Motor neuron (in vitro differentiated cells): ENCODE measurements at places on chromosomes 16 and 17. TPM values are rescaled to one million over a fixed set of nuclear protein-coding genes. Genes with fewer than 3 reads are reported as not detected.

GRCh38 chr17:64384253-64385186 is 6.1 kb downstream of the PECAM1 start:
- ATAC-seq = no peak

Gene TMEM114
- total RNA-seq = not detected in 2 replicates

DNA sequence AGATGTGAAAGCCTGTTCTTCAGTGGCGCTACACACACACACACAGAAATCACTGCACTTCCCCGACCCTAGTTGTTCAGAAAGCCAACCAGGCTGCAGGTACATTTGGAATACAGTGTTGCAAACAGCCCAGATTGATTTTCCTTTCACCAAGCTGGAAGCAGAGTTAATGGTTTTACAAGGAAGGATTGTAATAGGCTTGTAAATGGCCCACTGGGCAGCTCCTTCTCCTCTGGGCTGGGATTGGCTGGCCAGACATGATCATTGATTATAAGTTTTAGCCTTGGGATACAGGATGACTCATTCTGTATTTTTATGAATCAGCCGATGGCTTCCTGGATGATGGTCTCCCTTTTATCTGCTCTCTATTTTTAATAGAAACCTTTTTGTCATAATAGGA is 2.5 kb downstream of the VAT1L start:
- ATAC-seq = no peak

GRCh38 chr16:81189100-81189664 is 49.3 kb upstream of the BCO1 start:
- no peak for ATAC-seq

DNA sequence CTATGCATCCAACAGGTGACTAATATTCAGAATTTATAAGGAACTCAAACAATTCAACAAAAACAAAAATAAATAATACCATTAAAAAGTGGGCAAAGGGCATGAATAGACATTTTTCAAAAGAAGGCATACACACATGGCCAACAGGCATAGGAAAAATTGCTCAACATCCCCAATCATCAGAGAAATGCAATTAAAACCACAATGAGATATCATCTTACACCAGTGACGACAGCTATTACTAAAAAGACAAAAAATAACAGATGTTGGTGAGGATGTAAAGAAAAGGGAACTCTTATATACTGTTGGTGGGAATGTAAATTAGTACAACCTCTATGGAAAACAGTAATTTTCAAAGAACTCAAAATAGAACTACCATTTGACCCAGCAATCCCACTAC is 250.4 kb upstream of the N4BP1 start:
- ATAC-seq = no peak
